ENCODE measurements at places on chromosomes 6 and 20.

DNA sequence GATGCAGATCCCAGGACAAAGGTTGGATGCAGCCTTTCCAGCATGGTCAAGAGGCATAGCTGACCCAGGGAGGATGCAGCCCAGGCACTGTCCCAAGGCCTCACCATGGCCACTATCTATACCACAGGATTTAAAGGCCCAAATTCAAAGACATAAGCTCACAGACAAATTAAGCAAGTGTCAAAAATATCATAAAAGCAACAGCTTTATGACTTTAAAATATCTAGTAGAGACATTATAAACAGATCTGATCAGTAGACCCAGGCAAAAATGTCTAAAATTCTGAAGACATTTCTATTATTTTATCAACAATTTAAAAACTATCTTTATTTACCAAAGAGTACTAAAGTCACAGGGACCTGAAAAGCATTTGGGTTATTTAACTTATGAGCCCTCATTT lies 373.5 kb downstream of the CDC5L start:
- no peak for DNase-seq

- no peak for DNase-seq
Measured at GRCh38 chr6:101085327-101085726, 204.2 kb upstream of the ASCC3 start.

- DNase-seq = no peak
Measured at GRCh38 chr6:11654876-11655275, 117.3 kb downstream of the TMEM170B start.

DNA sequence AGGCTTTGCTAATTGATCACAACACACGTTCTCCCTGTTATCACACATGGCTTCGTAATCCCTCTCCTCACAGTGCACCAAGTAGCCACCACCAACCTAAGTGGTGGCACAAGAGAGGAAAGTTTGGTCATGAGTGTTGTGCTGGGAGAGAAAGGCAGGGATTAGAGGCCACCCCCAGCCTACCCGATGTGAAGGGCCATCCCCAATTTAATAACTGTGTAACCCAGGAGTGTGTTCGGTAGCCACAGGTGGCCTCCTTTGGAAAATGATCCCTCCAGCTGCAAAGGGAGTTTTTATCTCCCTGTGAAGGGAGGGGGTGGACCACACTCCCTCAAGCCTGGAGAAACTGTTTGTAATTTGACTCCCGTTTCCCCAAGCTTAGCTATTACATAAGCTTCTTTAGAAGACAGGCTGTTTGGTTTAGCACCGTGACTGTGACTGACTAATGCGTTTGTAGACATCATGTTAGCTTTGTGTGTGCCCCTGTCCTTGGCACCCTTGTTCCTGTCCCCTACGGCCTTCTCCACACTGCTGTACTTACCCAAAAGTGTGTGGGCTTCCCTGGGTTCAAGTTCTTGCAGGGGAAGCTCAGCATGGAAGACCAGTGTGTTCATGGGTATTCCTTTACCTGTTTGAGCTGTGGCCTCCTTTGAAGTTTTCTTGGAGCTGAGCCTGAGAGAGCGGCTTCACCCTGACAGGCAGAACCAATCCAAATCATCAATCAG lies 20.6 kb downstream of the PPP1R16B start:
- DNase-seq = no peak

- DNase-seq = no peak
Measured at GRCh38 chr20:37259031-37259430, 2.6 kb downstream of the GHRH start.

GRCh38 chr20:10857352-10858070 lies 183.7 kb upstream of the JAG1 start:
- no peak for DNase-seq

DNA sequence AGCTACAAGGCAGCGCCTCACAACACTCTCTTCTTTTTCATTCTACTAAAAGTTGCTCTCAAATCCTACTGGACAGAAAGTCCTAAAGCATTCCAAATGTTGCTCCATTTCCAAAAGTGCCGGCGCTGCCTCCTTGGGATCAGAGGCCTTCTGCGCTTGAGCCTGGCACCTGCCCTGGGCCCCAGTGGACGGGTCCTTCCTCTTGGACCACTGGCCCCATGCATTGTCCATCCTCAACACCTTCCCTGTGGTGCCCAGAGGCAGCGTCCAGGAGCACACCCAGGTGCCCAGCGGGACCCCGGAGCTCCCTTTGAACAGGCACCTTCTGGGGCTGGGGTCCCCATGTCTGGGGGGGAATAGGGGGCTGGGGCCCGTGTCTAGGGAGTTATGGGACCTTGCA lies 205.2 kb downstream of the ERMARD start:
- DNase-seq = no peak

DNA sequence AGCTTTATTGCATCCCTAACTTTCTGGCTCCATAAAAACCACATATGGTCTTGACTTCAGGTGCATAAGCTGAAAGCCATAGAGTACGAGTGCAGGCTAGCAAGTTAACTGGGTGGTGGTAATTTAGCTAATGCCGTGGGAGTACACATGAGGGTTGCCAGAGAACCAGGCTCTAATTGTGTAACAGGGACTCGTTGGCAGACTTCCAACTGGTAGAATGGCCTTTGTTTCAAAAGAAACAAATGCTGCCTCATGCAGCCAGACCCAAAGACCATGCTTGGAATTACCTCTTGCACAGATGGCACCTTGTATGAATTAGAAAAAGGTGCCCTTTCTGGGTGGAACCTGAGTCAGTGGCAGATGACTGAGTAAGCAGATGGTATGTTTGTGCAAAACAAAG lies 73.2 kb downstream of the LY86 start:
- DNase-seq = no peak

- DNase-seq = no peak
Measured at GRCh38 chr20:1879934-1880333, 15.3 kb upstream of the SIRPA start.

- DNase-seq = no peak
Measured at GRCh38 chr6:130076512-130076911, 58.1 kb downstream of the L3MBTL3 start.

DNA sequence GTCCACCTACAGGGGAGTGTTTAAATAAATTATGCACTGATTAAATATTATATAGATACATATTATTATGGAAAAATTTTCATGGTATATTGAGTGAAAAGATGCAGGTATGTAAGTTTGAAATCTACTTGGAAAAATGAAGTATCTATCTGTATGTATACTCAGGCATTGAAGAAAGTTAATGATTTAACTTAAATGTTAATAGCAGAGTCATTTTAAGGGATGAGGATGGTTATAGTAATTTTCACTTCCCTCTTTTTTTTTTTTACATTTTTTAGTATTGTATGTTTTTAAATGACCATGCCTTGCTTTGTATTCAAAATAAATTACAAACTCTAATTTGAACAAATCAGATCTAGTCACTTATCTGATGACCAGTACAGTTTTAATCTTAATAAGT lies 43.2 kb upstream of the NOTCH4 start:
- DNase-seq = no peak

DNA sequence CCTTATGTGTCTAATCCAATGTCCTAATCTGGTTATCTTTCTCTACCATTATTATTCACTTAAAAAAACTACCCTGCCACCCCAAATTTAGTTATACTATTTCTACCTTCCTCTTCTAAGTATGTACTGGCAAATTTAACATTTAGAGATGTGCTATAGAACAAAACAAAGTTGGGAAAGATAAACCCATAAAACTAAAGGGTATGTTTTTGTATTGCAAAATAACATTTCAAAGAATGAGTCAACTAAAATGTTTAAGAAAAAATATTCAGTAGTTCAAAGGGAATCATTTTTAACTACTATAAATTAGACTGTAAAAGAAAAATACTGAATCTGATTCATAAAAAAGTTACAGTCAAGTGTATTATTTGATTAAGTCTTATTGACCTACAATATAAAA lies 103.0 kb downstream of the LMBRD1 start:
- no peak for DNase-seq

DNA sequence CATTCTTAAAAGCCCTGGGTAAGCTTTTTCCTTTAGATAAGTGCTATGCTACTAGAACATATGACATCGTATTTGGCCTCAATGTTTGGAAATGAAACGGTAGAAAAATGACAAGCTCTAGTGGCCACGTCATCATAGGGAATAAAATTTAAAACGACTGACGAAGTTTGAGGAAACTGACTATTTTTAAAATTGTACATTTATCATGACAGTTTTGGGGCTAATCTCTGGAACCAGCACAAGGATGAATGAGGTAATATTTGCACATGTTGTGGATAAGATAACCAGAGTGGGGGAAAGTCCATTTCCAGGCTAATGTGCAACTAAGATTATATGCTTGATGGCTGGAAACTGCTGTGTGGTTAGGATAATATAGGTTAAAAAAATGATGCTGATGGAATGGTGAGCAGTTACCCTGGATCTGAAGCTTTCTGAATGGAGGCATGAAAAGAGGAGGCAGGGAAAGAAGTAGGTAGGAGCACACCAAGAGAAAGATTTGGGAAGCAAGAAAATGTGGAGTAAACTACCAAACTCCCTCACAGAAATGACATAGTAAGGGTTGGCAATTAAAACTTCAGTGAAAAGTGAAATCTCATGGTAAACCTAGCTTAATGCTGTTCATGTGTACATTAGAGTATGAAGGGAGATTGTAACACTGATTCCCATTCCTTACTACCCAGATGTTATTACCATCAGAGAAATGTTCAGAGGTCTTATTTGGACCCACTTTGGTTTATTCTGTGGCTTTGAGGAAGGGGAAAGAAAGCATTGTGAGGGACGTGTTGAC lies 42.7 kb upstream of the CEP162 start:
- DNase-seq = no peak

- no peak for DNase-seq
Measured at GRCh38 chr6:107821591-107821990, 2.5 kb downstream of the SCML4 start.

GRCh38 chr6:12008366-12009179 lies 3.5 kb upstream of the HIVEP1 start:
- DNase-seq = peak; percentile 76

DNA sequence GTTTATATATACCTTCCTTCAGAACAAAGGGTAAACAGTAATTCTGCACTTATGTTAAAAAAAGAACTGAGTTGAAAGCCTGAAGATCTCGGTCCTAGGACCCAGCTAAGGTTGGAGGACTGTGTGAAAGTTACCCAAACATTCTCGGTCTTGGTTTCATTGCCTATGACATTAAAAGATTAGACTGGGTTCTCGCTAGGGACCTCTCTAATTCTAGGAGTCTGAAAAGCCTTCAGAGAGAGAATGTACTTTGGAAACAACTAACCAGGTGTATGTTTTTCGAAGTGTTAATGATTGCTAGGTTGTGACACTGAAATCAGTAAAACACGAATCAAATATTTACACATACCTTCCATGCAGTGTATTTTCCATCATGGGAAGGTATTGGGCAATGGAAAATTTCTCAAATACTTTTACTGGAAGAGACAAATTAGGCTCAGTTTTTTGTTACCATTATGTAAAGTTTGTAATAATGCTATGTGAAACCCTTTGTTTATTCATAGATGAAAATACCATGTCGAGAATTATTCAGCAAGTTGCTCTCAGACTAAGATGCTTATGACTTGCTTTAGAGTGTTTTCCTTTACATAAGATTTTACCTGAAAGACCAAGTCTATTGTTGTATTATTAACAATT lies 113.7 kb upstream of the LOC128125822 start:
- no peak for DNase-seq

DNA sequence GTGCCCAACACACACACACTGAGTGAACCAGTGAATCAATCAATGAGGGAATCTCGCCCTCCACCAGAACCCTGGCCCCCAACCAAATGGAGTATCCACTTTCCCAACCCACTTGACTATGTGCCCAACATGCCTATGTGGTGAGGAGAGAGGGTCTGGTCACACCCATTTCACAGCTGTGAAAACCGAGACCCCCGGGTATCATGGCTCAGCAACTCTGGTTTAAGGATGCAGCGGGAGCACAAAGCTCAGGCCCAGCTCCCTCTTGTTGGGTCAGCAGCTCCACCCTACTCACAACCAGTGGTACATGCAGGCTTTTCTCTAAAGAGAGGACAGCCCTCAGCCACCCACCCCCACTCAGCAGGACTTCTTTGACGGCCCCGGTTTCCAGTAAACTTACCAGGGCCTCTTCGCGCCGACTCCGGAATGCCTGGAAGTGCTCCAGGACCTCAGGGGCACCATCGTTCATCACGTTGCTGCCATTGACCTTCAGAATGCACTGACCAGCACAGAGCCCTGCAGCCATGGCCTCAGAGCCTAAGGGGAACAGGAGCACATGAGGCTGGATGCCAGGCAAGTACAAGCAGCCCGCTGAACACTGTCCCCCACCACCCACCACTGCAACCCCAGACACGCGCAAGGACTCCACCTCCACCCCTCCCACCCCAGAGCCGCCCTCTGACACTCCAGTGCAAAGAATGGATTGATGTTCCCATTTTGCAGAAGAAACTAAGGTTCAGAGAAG lies 174.7 kb downstream of the PREX1 start:
- DNase-seq = no peak

- no peak for DNase-seq
Measured at GRCh38 chr20:24384865-24385264, 84.6 kb upstream of the SYNDIG1 start.

- no peak for DNase-seq
Measured at GRCh38 chr6:35216412-35216732, 2.6 kb downstream of the SCUBE3 start.

DNA sequence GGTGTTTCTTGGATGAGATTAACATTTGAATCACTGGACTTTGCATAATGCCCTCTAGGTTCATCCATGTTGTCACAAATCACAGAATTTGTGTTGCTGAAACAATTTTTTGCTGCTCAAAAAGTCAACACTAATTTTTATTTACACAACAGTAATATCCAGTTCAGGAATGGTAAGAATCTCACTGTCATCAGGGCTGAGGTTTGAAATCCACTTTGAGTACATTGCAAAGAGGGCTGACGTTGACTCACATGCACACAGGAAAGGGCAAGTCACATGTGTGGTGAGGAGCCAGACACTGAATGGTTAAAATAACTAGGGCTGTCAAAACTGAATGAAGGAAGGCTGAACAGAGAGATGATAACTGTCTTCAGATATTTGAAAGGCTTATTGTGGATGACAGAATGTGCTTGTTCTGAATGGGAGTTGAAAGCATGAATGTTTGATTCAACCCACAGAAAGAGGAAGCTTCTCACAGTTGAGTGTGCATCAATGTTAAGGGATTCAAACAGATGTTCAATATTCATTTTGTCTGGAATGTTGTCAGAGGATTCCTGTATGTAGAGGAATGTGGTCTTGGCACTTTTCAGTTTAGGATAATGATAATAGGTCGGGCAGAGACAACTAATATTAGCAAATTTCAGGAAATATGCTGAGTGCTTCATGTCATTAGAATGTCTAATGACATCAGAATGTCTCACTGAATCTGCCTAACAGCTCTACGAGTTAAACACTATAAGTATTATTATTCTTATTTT lies 3.6 kb upstream of the ADGRG6 start:
- no peak for DNase-seq

GRCh38 chr20:44423480-44423879 lies 52.2 kb upstream of the TTPAL start:
- no peak for DNase-seq

DNA sequence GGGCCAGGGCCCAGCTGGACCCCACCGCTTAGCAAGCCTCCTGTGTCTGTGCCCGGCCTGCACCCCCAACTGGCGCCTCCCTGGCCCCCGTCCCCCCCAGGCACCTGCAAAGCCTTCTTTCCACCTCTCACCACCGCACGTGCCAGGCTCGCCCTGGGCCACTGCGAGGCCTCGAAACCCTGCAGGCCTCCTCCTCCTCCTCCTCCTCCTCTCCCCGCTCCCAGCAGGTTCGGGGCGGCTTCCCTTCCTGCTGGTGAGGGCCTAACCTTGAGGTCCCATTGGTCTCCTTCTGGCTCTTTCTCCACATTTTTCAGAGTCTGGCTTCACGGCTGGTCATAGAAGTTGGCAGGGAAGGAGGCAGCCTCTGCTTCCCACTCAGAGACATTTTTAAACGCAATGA lies 76.8 kb upstream of the GATA5 start:
- DNase-seq = no peak
